Putamen (tissue), 1 donor: ENCODE measurements at places on chromosomes 3 and 15.
A peak's percentile ranks its signal among the peaks of the same experiment; 100 is the strongest.

DNA sequence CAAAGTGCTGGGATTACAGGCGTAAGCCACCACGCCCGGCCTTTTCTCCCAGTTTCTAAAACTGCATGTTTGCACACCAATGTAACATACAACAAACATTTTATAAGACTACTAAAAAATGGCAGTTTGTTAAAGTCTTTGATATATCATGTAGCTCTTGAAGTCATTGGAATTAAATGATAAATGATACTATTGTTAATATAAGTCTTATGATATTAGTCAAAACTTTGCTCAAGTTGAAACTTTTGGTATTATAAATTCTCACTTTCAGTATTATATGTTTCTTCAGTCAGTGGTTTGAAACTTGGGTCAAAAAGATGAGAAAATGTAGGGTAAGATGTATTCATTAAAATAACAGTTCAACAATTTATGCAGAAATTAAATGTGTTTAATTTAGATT is 117.6 kb upstream of the TBL1XR1 start:
- no peak for DNase-seq

GRCh38 chr3:31274326-31275024 is 258.2 kb upstream of the STT3B start:
- no peak for DNase-seq

DNA sequence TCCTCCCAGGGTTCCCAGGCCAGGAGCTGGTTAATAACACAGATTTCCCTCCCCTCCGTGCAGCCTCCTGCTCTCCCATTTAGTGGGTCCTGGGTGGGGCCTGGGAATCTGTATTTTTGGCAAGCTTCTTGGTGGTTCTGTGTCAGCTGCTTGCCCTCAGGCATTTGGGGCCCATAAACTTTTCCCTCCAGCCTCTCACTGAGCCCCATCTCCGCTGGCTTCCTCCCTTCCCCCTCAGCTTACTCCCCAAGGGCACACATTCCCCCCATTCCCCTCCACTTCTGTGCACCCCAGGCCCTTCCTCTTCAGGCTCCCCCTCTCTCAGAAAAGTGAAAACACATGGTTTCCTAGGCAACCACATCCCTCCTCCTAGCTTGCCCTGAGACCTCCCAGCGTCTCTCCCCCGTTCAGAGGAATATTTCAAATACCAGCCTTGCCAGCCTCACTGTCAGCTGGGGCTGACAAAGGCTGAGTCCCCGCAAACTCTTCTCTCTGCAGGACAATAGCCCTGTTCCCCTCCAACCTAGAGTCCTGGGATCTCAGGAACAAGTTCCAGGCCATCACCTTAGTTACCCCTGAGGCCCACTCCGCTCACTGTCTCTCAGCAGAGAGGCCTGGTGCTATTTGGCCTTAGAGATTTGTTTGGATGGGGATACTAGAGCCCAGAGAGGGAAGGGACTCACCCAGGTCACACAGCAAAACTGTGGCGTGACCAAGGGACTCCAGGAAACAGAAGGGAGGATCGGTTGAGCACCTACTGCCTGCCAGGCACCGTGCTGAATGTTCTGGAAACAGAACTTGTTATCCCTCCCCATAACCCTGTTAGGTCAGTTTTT is 44.6 kb upstream of the SMAD6 start:
- no peak for DNase-seq

GRCh38 chr3:152403632-152404066 is 134.9 kb downstream of the MBNL1 start:
- no peak for DNase-seq

GRCh38 chr3:69353503-69353902 is 32.4 kb downstream of the FRMD4B start:
- DNase-seq = no peak

GRCh38 chr15:90547540-90547939 is 17.8 kb downstream of the CRTC3 start:
- no peak for DNase-seq

- peak; percentile 50 for DNase-seq
Measured at GRCh38 chr15:30033763-30034162, 49.0 kb upstream of the GOLGA8J start.

GRCh38 chr3:28924744-28925360 is 356.0 kb upstream of the RBMS3 start:
- DNase-seq = no peak

GRCh38 chr3:40201770-40202169 is 107.7 kb upstream of the EIF1B start:
- no peak for DNase-seq

DNA sequence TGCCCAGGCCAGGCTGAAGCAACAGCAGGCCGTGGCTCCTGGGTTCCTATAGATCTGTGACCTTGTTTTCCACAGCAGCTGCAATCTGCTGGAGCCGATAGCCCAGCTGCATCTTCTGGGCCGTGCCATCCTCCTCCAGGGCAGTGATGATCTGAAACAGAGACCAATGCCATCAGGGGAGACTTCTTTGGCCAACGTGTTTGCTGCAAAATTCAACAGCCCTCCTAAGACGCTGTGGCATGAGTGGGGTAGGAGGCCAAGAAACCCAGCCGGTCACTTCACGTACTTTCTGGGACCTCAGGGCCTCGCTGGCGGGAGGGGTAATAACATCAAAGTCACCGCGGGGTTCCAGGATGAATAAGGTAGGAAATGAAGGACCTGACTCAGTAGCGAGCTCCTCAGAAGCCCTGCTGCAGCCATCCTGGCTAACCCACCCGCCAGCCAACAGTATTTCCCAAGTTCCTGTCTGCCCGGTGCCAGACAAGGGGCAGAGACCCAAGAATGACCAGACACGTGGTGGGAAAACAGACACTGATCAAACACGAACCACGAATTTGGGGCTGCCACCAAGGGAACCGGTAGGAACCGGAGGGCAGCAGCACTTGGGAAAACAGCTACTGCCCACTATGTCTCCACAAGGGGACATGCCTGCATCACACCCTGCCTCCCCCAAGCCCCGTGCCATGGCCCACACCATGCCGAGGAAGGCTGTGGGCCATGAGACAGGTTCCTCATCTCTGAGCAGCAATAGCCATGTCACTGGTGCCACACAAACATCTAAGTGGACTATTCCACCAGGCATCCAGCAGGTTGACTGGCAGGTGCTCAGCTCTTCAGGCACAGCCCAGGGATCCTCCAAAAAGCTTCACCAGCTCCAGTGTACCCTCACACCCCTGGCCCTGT is 25.2 kb downstream of the PLXNB1 start:
- DNase-seq = no peak

GRCh38 chr15:83320844-83321243 is 36.4 kb upstream of the BNC1 start:
- DNase-seq = no peak

GRCh38 chr15:41811432-41812195 is 16.3 kb upstream of the JMJD7 start:
- DNase-seq = peak; percentile 82

DNA sequence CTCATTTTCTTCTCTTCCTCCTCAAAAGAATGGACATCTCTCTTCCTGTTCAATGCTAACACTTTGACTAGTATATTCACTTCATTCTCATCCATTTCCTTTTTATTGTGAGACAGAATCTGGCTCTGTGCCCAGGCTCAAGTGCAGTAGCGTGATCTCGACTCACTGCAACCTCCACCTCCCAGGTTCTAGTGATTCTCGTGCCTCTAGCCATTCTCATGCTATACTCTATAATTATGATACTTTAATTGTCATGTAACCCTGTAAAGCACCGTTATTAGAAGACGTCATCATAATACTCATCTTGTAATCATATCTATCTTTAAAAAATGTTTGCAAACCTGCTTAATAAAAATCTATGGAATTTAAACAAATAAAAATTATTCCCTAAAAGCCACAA is 107.0 kb downstream of the SHOX2 start:
- no peak for DNase-seq

GRCh38 chr3:130345487-130346079 is at the start of gene COL6A5:
TSS of gene COL6A5 (plus strand) at chr3:130345672. CDS start at chr3:130373639, 27,967 bp downstream.
- DNase-seq = no peak

GRCh38 chr3:114226313-114226712 is 11.1 kb downstream of the ZNF80 start:
- no peak for DNase-seq

DNA sequence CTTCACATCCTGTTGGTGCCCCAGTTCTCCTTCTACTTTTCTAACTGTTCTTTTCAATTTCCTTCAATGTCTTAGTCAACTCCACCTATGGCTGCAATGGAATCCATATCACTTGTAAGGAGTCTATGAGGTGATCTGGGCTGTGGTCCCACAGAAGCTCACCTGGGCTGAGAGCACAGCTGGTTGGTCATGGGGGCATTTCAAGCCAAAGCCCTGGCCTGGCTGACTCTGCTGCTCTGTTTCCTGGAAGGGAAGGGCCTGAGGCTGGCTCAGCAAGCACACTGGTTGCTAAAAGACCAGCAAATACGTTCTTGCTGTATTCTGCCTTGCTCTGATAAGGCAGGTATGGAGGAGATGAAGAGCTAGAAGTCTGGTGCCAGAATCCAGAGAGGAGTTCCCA is 29.0 kb downstream of the AMOTL2 start:
- DNase-seq = no peak

DNA sequence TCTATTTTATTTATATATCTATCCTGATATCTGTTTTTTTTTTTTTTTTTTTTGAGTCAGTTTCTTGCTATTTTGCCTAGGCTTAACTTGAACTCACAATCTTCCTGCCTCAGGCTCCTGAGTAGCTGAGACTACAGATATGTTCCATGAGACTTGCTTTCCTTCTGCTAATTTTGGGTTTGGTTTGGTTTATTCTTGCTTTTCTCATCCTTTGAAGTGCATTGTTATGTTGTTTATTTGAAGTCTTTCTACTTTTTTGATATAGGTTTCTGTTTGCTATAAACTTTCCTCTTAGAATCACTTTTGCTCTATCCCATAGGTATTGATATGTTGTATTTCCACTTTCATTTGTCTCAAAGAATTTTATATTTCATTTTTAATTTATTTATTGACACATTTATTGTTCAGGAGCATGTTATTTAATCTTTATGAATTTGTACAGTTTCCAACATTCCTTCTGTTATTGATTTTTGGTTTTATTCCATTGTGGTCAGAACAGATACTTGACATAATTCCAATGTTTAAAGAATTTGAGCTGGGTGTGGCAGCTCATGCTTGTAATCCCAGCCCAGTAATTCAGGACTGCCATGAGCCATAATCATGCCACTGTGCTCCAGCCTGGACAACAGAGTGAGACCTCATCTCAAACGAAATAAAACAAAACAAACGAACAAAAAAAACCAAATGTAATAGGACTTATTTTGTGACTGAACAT is 62.3 kb upstream of the PLSCR4 start:
- no peak for DNase-seq

- no peak for DNase-seq
Measured at GRCh38 chr3:45412763-45413162, 24.4 kb downstream of the LARS2 start.

DNA sequence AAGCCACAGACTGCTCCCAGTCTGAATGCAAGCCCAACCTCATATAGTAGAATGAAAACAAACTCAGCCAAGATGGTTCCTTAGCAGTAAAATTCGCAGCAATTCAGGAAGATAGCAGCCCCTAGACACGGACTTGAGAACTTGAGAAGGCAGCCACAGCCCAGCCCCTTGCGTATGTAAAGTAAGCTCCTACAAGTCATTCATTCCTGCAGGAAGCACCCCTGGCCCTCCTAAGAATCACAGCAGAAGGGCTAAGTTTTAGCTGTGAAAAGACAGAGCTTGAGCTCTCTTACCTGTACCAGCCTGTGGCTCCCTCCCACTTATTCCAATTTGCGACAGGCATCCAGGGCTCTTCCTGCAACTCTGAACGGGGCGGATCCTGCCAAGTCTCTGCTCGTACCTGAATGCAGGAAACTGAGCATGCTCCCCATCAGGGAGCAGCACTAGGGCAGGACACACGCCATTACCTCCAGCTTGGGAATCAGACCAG is 136.4 kb downstream of the MAGI1 start:
- DNase-seq = peak; percentile 45

DNA sequence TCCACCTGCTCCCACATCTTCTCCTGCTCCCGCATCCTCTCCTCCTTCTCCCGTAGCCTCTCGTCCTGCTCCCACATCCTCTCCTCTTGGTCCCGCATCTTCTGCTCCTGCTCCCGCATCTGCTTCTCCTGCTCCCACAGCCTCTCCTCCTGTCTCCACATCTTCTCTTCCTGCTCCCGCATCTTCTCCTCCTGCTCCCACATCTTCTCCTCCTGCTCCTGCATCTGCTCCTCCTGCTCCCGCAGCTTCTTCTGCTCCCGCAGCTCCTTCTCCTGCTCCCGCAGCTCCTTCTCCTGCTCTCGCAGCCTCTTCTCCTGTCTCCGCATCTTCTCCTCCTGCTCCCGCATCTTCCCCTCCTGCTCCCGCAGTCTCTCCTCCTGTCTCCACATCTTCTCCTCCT is 5.8 kb downstream of the GOLGA6L2 start:
- DNase-seq = no peak

DNA sequence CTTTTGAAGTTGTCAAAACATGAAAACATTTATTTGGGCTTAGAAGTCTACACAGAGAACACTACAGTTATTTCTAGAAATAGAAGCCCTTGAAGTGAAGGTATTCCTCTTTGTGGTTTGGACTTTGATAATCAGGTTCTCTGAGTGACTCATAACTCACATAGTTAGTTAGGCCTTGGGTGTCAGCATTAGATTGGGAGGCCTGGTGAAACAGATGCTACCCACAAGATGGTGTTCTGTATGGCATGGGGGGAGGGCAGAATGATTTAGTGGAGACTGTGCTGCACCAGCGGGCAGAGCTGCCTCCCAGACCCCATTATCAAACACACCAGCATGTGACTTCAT is 108.9 kb upstream of the ETV5 start:
- no peak for DNase-seq
